ENCODE measurements at places on chromosomes 1 and 21. TPM values are rescaled to one million over a fixed set of nuclear protein-coding genes. Genes with fewer than 3 reads are reported as not detected.

Gene ZNF281
- total RNA-seq, result 13.7 TPM

Gene AGRN
- 39.3 TPM for total RNA-seq

Gene RIPPLY3
- total RNA-seq, result not detected

Gene MYBPH
- total RNA-seq, result not detected

Gene S100A8
- total RNA-seq, result 23.7 TPM

Gene RBBP4
- 52.3 TPM for total RNA-seq

Gene OTUD3
- total RNA-seq, result 1.8 TPM

Gene ESPN
- 172 TPM for total RNA-seq

Gene OPTC
- total RNA-seq, result not detected

Gene FPGT
- 7.5 TPM for total RNA-seq

Gene IFNAR1
- total RNA-seq, result 47.6 TPM

Gene SYTL1
- total RNA-seq, result 0.81 TPM

Gene PRAMEF13
- not detected for total RNA-seq

Gene FCMR
- total RNA-seq, result 1.3 TPM

Gene PLA2G2A
- 128 TPM for total RNA-seq

Gene GPR37L1
- not detected for total RNA-seq

Gene ANXA9
- 9.3 TPM for total RNA-seq

Gene DNM3
- 0.40 TPM for total RNA-seq

Gene LCE1E
- not detected for total RNA-seq

Gene MAEL
- total RNA-seq, result 0.86 TPM

Gene PGLYRP3
- total RNA-seq, result not detected

Gene SLC41A1
- 4.5 TPM for total RNA-seq

Gene SPRTN
- total RNA-seq, result 7.0 TPM

Gene FCAMR
- 0.60 TPM for total RNA-seq

Gene CAMK2N1
- total RNA-seq, result 27.4 TPM

Gene RHCE
- 0.65 TPM for total RNA-seq

Gene BSND
- total RNA-seq, result not detected

Gene RAB7B
- total RNA-seq, result 0.73 TPM

Gene IFNLR1
- total RNA-seq, result 4.5 TPM

Gene RHOU
- total RNA-seq, result 19.7 TPM

Gene SLC35F3
- 0.08 TPM for total RNA-seq

Gene SLFNL1
- total RNA-seq, result not detected

Gene KCNJ15
- total RNA-seq, result 1.8 TPM

Gene CLEC20A
- not detected for total RNA-seq

Gene SERTAD4
- not detected for total RNA-seq

Gene PAQR6
- total RNA-seq, result 3.3 TPM

All from left lobe of liver (tissue), 2 donors.